ENCODE measurements at places on chromosomes 2 and 18. TPM values are rescaled to one million over a fixed set of nuclear protein-coding genes. Genes with fewer than 3 reads are reported as not detected.
A peak's percentile ranks its signal among the peaks of the same experiment; 100 is the strongest.

The C2orf78 gene
- not detected for polyA plus RNA-seq

DNA sequence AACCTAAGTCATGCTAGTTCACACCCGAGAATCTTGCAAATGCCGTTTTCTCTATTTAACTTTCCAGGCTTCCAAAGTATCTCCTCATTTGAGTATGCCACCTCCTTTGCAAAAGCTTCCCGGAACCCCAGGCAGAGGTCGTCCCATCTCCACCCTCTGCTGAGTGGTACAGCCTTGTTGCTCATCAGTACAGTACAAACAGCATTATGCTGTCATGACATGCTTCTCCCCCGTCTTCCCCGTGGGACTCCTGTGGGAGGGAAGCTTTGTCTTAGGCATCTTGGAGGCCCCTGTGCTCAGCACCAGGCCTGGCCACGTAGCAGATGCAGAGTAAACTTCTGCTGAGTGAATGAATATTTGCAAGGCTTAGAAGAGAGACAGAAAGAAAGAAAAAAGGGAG lies 102.7 kb downstream of the CDCA7 start:
- DNase-seq, result no peak

- peak; percentile 36 for DNase-seq
Observed at GRCh38 chr2:10253596-10254372, 48.9 kb upstream of the HPCAL1 start.

- no peak for DNase-seq
Observed at GRCh38 chr2:218130822-218131221, 5.0 kb downstream of the CXCR2 start.

DNA sequence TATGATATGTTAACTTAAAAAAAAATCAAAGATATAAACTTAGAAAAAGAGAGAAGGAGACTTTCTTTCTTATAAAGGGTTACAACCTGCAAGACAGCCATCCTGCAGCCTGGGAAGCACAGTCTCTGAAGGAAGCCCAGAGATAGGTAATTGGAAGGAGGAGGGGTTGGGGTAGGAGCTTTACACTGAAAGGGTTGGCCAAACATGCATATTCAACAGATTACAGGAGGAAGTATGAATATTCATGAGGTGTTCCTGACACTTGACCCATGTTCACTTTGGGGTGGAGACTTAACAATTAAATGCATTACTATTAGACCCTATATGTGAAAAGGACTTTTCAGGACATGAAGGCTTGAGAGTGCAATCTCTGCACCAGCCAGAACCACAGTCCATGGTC lies 71.7 kb upstream of the CDH2 start:
- no peak for DNase-seq

GRCh38 chr2:136236019-136236418 lies 118.1 kb upstream of the CXCR4 start:
- no peak for DNase-seq

GRCh38 chr2:83240611-83241010 lies 1218.5 kb downstream of the SUCLG1 start:
- DNase-seq, result no peak

Data from psoas muscle (tissue), 8 donors.